ENCODE measurements at places on chromosomes 7 and 10. TPM values are rescaled to one million over a fixed set of nuclear protein-coding genes. Genes with fewer than 3 reads are reported as not detected.
A peak's percentile ranks its signal among the peaks of the same experiment; 100 is the strongest.

- H3K4me1 ChIP-seq, result peaks cover 2% of the 10 kb centered on the region
- no peaks in the 10 kb centered on the region for H3K27me3 ChIP-seq
- H3K36me3 ChIP-seq, result no peaks in the 10 kb centered on the region
- DNase-seq, result no peak
- no peak overlapping the region for H3K27ac ChIP-seq
Observed at GRCh38 chr10:12701696-12702095, 299.8 kb downstream of the CCDC3 start.

DNA sequence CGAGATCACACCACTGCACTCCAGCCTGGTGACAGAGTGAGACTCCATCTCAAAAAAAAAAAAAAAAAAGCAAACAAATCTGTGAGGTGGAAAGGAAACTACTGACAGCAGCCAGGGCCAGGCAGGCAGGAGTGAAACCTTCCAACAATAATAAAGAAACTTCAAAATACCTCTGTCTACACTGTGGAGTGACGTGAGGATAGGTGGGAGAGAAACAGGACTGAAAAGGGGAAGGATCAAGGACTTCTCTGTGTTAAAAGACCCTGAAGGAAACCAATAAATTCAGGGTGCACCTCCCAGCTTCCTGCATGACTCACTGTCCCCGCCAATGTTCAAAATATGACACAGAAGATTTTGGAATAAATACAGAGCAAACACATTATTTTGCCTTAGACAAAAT is 82.9 kb downstream of the KIAA1549 start:
- peaks cover 58% of the 10 kb centered on the region for H3K36me3 ChIP-seq
- H3K27ac ChIP-seq, result no peak overlapping the region
- peaks cover 4% of the 10 kb centered on the region for H3K4me1 ChIP-seq

DNA sequence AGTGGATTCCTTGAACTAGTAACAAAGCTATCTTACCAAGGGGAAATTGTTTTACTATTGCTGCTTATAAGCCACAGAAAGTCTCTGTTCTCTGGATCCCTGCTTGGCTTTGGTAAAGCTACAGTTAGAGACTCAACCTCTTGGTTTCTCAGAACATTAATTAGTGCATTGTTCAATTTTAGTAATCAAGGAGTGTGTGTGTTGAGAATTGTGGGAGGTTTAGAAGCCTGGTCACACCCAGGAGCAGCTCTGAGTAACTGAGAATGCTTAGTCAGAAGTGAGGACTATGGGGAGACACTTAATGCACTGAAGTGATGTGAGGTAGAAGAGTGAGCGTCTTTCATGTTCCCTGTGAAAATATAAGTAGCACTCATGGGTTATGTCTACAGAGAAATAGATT is 8.2 kb upstream of the ACTA2 start:
- no peaks in the 10 kb centered on the region for H3K27me3 ChIP-seq
- peaks cover 11% of the 10 kb centered on the region for H3K4me1 ChIP-seq
- no peak overlapping the region for H3K27ac ChIP-seq
- DNase-seq, result no peak

- no peaks in the 10 kb centered on the region for H3K27me3 ChIP-seq
- H3K4me3 ChIP-seq, result no peak overlapping the region
- H3K4me1 ChIP-seq, result peaks cover 5% of the 10 kb centered on the region
- H3K27ac ChIP-seq, result no peak overlapping the region
- no peak for DNase-seq
- H3K36me3 ChIP-seq, result no peaks in the 10 kb centered on the region
Observed at GRCh38 chr7:135337506-135337905, 103.9 kb downstream of the STRA8 start.

DNA sequence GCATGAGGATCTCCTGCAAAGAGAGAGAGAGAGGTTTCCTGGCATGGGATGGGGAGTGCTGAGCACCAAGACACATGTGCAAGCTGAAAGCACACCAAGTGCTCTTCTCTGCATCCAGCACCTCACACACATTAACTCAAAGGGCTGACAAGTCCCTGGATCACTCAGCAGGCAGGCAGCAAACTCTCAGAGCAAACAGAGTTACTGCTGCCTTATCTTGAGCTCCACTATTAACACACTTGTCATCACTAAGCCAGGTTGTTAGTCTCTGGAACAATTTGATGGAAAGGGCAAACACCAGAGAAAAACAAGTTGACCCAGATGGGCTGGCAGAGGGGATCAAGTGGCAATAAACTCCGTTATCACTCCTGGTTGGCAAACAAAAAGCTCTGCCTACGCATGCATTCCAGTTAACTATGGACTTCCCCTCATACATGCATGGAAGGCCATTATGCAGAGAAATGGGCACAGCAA is 349.9 kb downstream of the KCNMA1 start:
- H3K4me3 ChIP-seq, result no peak overlapping the region
- H3K27ac ChIP-seq, result no peak overlapping the region
- H3K27me3 ChIP-seq, result peaks cover 11% of the 10 kb centered on the region

DNA sequence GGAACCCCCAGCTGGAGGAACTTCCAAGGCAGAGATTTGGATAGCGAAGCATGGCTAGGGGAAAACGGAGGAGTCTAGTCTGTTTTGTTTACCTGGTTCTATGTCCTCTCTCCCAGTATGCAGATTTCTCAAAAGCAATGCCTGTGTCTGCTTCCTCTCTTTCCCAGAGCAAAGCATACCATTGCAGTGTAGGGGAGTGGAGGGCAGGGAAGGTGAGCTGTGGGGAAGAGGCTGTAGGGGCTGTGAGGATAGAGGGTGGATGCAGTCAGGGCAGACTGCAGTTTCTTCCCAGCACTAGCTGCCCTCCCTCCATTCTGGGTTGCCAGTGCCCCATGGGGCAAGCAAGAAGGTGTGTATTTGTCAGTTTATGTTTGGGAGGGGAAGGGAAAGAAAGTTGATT is 16.9 kb upstream of the TSPAN14 start:
- no peak for DNase-seq
- H3K4me3 ChIP-seq, result no peak overlapping the region
- H3K4me1 ChIP-seq, result peaks cover 7% of the 10 kb centered on the region
- no peaks in the 10 kb centered on the region for H3K27me3 ChIP-seq

DNA sequence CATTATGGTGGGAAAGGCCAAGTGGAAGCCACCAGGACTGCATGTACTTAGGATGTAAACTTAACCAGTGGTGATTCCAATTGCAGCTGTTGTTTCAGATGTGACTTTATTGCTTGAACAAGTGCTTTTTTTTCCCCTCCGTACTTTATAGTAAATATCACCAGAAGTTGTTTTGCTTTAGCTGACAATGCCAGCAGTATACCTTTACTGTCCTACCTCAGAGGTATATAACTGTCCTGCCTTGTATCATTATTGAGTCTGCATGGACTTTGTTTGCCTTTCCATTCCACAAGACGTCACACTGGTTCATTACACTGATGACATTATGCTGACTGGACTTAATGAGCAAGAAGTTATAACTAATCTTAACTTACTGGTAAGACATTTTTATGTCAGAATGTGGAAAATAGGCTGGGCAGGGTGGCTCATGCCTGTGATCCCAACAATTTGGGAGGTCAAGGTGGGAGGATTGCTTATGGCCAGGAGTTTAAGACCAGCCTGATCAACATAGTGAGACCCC is 77.1 kb upstream of the RAB18 start:
- no peaks in the 10 kb centered on the region for H3K27me3 ChIP-seq
- no peaks in the 10 kb centered on the region for H3K4me1 ChIP-seq
- H3K36me3 ChIP-seq, result peaks cover 10% of the 10 kb centered on the region
- H3K27ac ChIP-seq, result no peak overlapping the region
- DNase-seq, result no peak
- no peak overlapping the region for H3K4me3 ChIP-seq

DNA sequence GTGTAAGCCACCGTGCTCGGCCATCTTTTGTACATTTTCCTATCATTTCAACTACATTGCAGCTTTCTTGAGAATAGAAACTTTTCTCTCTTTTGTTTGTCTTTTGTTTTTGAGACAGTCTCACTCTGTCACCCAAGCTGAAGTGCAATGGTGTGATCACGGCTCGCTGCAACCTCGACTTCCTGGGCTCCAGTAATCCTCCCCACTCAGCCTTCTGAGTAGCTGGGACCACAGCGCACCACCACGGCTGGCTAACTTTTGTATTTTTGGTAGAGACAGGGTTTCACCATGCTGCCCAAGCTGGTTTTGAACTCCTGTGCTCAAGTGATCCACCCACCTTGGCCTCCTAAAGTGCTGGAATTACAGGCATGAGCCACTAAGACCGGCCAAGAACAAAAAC is 31.3 kb upstream of the DAGLB start:
- no peaks in the 10 kb centered on the region for H3K27me3 ChIP-seq
- peak overlapping the region; percentile 53 for H3K27ac ChIP-seq
- no peak for DNase-seq
- H3K4me1 ChIP-seq, result peaks cover 35% of the 10 kb centered on the region
- peaks cover 4% of the 10 kb centered on the region for H3K36me3 ChIP-seq

GRCh38 chr10:101224060-101224909 is 5.0 kb downstream of the LBX1 start:
- H3K4me3 ChIP-seq, result peak overlapping the region; percentile 47
- no peak overlapping the region for H3K27ac ChIP-seq
- no peaks in the 10 kb centered on the region for H3K36me3 ChIP-seq
- H3K4me1 ChIP-seq, result peaks cover 54% of the 10 kb centered on the region
- H3K27me3 ChIP-seq, result peaks cover 96% of the 10 kb centered on the region

DNA sequence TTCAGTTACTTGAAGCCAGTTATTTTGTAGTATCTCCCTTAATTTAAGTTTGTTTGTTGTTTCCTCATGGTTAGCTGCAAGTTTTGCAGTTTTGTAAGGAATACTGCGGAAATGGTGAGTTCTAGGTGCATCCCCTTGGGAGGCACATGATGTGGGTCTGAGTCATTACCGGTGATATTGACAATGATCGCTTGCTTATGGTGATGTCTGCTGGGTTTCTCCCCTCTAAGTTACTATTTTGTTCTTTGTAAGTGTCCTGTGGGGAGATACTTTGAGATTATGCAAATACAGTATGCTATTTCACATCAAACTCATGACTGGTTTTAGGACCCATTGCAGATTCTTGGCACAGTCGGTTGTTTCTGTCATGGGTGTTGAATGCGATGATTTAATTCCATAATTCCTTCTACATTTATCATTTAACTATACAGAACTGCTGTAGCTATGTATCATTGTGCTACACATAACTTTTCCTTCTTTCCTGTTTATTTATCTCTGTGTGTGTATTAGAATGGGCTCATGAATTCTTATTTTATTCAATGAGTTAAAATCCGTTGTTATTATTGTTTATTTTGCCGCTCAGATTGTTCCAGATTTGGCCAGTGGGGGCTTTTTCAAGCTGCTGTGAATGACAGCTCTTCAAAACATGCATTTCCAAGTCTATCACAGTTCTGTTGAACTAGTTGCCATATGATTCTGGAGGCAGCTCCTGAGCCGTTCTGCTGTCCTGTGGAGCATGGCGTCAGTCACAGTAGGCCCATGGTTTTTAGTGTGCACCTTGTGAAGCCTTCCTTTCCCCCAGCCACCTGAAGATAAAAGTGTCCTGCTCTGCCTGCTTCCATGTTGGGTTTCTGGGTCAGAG is 18.4 kb downstream of the TSPAN14 start:
- H3K4me3 ChIP-seq, result no peak overlapping the region
- H3K4me1 ChIP-seq, result peaks cover 62% of the 10 kb centered on the region
- H3K36me3 ChIP-seq, result peaks cover 23% of the 10 kb centered on the region

GRCh38 chr10:1152386-1153250 is 96.4 kb downstream of the WDR37 start:
- peaks cover 4% of the 10 kb centered on the region for H3K4me1 ChIP-seq
- no peak overlapping the region for H3K4me3 ChIP-seq
- no peaks in the 10 kb centered on the region for H3K36me3 ChIP-seq
- peaks cover 7% of the 10 kb centered on the region for H3K27me3 ChIP-seq

Gene RAMP3
- 0.85 TPM for total RNA-seq

Gene NEUROD6
- total RNA-seq, result not detected
